ENCODE measurements at places on chromosomes 2 and 18.

DNA sequence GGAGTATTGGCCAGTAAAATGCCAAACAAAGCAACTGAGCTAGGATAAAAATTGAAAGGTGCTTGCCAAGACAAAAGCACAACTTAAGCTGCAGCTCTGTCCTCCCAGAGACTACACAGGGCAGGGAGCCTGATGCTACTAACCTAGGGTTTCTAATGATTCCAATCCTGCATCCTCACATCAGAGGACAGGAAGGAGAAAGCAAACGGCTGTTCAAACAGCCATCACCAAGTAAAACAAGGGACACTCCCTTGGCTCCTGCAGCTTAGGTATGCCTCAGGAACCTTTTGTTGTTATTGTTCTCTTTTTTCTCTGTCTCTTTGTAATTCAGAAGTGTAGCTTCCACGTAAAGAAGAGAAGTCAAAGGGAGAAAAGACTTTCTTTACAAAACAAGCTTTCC is 99.5 kb downstream of the TCF4 start:
- no peak for DNase-seq

GRCh38 chr2:224078656-224079055 is 39.6 kb upstream of the SERPINE2 start:
- no peak for DNase-seq

DNA sequence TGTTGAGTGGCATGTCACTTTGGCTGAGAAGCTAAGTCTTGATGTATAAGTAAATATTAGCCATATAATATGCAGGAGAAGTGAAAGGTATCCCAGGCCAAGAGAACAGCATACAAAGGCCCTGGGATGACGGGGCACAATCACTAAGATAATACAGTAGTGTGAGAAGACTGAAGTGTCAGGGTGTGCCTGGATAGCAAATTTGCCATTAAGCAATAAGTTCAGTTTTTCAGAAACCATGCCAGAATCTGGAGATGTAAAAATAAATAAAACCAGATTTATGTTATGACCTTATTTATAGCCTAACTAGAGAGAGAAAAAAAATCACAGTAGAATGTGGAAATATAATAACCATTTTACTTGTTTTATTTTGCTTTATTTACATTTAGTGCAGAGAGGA is 1858.7 kb upstream of the CELF4 start:
- DNase-seq = no peak

DNA sequence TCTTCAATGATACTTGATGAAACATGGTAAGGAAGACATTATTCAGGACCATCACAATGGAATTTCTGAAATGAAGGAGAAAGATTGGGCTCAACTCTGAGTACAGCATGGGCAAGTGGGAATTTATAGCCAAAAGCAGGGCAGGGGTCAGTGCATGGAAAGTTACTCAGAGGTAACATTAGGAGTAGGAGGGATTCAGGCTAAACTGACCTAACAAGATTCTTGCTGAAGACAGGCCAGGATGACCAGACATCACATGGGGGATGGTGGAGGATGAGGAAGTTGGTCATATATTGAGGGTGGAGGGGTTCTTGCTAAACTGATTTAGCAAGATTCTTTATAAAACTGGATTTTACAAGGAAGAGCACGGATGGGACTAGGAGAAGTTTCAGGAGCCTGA is 489.8 kb downstream of the ADCYAP1 start:
- no peak for DNase-seq

DNA sequence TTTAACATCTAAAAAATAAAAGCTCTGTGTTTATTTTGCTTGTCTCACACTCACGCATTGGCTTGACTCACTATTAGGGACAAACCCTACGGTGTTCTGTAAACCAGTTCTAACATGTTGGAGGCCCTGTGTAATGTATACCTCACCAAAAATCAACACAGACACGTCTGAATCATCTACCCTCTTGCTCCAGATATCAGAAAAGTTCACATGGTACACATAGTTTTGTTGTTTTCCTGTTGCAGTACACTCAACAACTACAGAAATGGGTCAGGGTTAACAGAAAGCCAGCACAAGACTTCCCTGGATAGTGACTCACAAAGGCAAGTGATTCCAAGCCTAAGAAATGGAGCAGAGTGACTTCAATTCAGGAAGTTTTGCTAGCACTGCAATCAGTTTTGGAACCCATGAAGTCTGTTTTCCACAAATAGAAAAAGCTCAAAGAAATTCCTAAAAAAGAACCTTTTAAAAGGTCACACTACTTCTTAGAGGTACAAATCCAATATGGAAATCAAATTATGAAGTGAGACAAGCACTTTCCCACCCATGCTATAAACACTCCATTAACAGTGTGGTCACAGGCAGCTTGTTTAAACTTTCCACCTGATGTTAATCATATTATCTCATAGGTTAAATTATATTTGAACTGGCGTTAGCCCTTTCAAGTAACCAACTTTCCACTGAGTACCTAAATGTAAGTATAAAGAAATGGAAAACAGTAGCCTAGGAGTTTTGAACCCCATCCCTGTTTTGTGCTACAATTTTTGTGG is 87.4 kb downstream of the GAREM1 start:
- DNase-seq = peak; percentile 31

DNA sequence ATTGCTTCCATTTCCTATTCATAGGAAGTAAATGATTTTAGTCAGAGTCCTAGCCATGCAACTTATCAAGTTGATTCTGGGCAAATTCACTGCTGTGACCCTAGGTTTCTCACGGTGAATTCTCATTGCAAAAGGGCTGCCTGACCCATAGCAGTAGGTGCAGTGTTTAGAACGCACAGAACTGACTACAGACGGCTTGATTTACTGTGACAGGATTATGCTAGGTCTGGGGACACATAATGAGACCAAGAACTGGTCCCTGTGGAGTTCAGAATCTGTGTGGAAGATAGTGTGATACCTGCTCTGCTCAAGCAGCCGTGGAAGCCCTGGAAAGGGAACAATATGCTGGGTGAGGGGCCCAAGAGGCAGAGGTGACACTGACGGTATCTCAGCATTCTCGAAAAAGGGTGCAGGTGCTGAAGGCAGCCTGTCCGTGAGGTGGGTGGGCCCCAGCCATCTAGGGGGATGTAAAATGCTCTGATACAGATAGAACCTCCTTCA is 46.4 kb downstream of the ABCG8 start:
- DNase-seq = no peak

DNA sequence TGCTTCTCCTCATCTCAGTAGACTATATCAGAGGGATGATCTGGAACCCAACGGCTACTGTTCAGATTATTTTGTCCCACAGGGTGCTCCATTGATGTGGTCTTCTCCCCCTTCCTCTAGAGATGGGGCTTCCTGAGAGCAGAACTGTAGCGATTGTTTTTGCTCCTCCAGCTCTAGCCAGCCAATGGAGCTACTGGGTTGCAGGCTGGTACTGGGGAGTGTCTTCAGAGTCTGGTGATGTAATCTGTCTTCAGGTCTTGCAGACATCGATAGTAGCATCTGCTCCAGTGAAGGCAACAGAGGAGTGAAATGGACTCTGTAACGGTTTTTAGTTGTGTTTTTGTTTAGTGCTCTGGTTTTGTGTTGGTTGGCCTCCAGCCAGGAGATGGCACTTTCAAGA is 621.9 kb downstream of the RNF144A start:
- no peak for DNase-seq

GRCh38 chr2:8489751-8490150 is 192.1 kb upstream of the ID2 start:
- DNase-seq = no peak

GRCh38 chr2:237422309-237422708 is 8.3 kb upstream of the COL6A3 start:
- DNase-seq = no peak

DNA sequence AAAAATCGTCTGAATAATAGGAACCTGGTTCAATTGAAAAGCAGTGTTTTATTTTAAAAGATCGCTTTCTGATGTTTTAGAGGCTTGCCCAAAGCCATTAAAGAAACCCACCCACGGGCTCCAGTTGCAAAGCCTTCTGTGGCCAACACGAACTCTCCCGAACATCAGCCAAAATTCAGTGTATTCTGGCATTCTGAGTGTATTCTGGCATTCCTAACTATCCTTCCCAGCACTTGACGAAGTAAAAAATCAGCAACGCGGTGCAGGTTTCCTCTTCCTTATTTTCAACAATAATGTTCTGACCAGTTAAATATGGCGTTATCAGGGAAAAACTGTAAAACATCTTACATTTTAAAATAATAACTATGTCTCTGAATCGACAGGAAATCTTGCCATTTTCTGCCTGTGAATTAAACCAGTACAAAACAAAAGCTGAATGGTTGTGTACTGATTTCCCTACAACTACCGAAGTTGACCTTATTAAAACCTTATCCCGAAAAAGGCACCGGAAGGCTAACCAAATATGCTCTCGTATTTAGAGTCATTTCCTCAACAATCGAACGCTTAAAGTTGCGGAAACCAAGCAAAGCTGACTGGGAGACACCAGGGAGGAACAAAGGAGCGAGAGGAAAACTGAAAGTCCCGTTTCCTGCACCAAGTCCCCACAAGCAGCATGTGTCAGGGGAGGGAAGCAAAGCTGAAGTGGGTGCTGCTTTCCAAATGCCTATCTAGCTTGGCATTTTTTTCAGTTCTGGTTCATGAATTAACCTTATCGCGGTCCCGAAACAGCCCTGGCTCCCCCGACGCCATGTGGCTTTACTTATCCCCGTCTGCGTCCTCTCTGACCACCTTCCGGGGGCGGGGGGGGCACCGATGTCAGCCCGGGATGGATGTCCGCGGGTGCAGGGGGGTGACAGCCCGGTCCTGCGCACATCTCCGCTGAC is 44.3 kb downstream of the ZNF516 start:
- no peak for DNase-seq

DNA sequence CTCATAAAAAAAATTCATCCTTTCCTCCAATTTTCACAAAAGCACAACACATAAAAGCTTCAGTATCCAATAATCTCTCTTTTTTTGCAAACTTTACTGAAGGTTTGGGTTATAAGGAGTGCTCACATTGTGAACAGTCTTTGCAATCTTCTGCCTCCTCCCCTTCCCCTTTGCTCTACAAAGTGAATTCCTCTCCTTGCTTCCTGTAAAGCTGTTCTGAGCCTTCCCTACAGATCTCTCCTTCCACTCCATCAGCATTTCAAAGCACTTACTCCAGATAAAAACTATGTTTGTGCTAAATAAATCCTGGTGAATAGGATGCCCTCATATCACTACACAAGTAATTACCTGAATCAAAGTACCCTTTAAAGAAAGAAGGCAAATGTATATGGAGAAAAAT is 4.6 kb upstream of the PDK1 start:
- no peak for DNase-seq

- DNase-seq = no peak
Observed at GRCh38 chr2:190759749-190760213, 110.9 kb downstream of the NAB1 start.
